Stimulated activated CD4-positive, alpha-beta T cell treated with anti-CD3 and anti-CD28 coated beads, Interleukin-12 subunit alpha, Interleukin-12 subunit beta, amount 100 ng/mL, for 48 hours (primary cell): ENCODE measurements at places on chromosomes 1 and 21.
A peak's percentile ranks its signal among the peaks of the same experiment; 100 is the strongest.

DNA sequence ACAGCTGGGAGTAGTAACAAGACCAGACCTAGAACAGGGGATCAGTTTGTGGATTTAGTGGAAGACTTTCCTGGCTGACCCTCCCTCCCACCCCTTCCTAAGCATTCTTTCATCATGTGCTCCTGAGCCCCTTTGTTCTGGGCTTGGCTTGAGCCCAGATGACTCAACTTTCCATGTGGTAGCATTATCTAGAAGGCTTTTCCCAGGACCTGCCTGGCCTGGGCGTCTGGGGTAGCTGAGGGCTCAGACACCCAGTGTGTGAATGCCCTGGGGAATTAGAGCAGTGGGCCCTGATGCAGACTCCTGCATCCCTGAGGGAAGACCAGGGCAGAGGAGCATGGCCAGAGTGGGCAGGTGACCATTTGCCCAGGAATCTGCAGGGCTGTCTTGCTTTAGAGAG, 44.1 kb upstream of the TSPAN2 start:
- no peak for DNase-seq

GRCh38 chr21:39123375-39123774, 59.9 kb downstream of the PSMG1 start:
- DNase-seq = no peak

DNA sequence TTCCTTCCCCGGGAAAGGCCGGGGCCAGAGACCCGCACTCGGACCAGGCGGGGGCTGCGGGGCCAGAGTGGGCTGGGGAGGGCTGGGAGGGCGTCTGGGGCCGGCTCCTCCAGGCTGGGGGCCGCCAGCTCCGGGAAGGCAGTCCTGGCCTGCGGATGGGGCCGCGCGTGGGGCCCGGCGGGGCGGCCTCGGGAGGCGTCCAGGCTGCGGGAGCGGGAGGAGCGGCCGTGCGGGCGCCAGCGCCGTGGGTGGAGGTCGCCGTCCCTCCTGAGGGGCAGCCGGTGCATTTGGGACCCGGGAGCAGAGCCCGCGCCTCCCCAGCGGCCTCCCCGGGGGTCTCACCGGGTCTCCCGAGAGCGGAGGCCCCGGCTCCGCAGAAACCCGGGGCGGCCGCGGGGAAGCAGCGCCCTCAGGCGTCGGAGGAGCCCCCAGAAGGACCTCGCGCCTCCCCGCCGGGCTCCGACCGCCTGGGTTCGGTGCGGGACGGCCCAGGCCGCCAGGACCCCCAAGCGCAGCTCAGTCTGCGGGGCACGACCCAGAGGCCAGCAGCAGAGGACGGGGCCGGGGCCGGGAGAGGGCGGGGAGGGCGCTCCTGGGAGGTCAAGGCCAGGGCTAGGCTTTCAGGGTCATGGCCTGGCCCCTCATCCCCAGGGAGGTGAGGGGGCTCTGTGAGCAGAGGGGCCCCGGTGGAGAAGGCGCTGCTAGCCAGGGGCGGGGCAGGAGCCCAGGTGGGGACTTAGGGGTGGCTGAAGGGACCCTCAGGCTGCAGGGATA, 7.2 kb upstream of the SLX9 start:
- no peak for DNase-seq

GRCh38 chr1:201678264-201679101, 139.6 kb downstream of the NAV1 start:
- no peak for DNase-seq

DNA sequence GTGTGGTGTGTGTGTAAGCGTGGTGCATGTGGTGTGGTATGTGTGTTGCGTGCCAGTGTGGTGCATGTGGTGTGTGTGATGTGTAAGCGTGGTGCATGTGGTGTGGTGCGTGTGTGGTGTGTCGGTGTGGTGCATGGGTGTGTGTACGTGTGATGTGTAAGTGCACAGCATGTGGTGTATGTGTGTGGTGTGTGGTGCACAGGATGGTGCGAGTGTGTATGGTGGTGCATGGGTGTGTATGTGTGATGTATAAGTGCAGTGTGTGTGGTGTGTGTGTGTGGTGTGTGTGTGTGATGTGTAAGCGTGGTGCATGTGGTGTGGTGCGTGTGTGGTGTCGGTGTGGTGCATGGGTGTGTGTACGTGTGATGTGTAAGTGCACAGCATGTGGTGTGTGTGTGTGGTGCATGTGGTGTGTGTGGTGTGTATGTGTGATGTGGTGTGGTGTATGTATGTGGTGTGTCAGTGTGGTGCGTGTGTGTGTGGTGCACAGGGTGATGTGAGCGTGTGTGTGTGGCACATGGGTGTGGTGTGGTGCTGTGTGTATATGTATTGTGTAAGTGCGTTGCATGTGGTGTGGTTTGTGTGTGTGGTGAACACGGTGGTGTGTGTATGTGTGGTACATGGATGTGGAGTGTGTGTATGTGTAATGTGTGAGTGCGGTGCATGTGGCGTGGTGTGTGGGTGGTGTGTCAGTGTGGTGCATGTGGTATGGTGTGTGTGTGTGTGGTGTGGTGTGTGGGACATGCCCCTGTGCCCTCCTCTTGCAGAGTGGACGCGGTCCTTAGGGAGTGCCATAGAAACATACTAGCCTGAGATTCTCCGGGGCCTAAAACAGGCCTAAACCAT, 1.1 kb upstream of the C2CD2 start:
- DNase-seq = no peak

- DNase-seq = no peak
Measured at GRCh38 chr1:38269923-38270848, 223.6 kb upstream of the POU3F1 start.

DNA sequence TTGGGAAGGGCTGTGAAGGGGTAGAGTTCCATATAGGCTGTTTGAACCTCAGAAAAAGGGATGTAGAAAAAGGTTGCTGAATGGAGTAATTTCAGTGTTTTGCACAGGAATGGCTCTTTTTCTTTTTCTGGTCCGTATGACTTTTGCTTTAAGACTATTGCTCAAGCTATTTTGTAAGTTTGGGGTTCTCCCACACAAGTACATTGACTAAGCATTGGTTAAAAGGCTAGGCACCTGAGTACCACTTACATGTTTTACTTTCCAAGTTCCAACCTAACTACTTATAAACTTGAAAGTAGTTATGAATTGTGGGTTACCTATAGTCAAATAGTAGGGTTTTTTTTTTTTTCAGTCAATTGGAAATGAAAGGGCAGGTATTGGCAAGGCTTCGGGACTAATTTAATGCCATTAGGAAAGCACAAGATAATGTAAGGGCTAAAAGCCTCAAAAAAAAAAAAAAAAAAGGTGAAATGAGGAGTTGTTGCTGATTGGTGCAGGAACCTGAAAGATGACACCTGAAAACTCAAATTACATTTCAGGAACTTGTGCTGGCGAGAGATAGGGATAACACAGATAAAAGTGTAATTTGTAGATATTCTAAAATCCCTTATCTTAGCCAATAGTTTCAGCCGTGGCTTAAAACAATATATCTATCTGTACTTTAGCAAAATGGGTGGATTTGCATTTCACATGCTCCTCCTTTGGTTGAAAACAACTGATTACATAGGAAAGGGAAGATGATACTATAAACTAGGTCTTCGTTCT, 209.5 kb downstream of the RPS6KC1 start:
- no peak for DNase-seq

GRCh38 chr1:108575375-108575774, 15.5 kb downstream of the EEIG2 start:
- no peak for DNase-seq

GRCh38 chr1:203448521-203449061, 27.0 kb upstream of the PRELP start:
- DNase-seq = no peak

GRCh38 chr1:187794561-187794960, 965.8 kb downstream of the PLA2G4A start:
- DNase-seq = no peak

GRCh38 chr1:79903321-79903720, 896.8 kb upstream of the ADGRL4 start:
- DNase-seq = no peak

DNA sequence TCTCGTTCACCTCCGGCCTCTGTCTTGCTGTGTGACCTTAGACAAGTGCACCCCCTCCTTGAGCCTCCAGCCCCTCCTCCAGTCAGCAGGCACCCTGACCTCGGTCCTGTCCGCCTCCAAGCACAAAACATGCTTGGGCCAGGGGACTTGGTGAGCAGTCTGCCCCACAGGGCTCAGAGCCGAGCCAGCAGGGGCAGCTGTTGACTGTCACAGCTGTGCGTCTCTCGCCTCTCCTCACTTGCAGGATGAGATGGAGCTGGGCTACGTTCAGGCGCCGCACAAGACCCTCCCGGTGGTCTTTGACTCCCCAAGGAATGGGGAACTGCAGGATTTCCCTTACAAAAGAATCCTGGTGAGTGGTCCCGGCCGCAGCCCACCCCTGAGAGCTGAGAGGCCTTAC, 24.2 kb downstream of the PADI3 start:
- DNase-seq = no peak

GRCh38 chr1:39576016-39576657, 453 bp downstream of the PABPC4 start:
- DNase-seq = no peak

- DNase-seq = no peak
Measured at GRCh38 chr1:46493316-46494032, 3.8 kb downstream of the DMBX1 start.

DNA sequence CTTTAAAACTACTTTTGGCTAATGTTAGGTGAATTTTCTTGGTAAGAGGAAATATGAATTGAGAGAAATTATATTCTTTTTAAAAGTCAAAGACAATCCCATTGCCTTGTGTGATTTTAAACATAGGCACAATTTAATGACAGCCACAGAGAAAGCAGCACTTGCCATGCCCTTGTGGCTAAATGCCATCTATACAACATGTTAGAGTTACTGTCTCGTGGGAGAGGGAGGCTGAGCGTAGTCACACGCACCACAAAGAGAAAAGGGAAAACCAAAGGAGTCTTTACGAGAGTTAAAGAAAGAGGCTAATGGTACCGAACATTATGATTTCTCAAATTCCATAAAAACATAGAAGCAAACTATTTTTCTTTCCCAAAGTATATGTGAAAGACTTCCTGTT, 537.9 kb downstream of the PTPRC start:
- no peak for DNase-seq

DNA sequence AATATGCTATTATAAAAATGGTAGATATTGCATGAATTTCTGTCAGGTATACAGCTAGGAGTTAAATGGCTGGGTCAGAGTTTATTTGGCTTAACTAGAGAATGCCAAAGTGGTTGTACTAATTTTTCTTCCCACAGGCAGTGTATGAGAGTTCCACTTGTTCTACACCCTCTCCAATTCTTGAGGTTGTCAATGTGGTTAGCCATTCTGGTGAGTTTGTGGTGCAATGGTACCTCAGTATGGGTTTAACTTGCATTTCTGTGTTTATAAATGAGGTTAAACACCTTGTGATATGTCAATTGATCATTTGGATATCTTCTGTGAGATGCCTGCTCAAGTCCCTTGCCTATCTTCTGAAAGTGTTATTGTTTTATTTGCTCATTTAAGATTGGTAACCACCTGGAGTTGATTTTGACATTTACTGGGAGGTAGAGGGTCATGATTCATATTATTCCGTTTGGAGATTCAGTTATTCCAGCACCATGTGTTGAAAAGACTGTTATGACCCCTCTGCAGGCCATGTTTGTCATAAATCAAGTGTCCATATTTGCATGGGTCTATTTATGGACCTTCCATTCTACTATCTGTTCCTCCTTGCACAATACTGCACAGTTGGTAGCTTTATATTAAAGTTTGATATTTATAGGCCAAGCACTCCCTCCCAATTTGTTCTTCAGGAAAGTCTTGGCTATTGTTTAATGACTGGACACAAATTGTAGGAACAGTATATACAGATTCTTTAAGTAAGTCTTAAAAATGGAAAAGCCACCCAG, 5.8 kb downstream of the FALEC start:
- DNase-seq = no peak

GRCh38 chr1:15034656-15035055, 118.9 kb upstream of the TMEM51 start:
- DNase-seq = no peak

GRCh38 chr1:51192213-51192843, 43.7 kb upstream of the RNF11 start:
- DNase-seq = peak; percentile 51

- DNase-seq = peak; percentile 62
Measured at GRCh38 chr1:32989160-32990050, 24.8 kb upstream of the RNF19B start.
